ENCODE measurements at places on chromosomes 16 and 17. TPM values are rescaled to one million over a fixed set of nuclear protein-coding genes. Genes with fewer than 3 reads are reported as not detected.

DNA sequence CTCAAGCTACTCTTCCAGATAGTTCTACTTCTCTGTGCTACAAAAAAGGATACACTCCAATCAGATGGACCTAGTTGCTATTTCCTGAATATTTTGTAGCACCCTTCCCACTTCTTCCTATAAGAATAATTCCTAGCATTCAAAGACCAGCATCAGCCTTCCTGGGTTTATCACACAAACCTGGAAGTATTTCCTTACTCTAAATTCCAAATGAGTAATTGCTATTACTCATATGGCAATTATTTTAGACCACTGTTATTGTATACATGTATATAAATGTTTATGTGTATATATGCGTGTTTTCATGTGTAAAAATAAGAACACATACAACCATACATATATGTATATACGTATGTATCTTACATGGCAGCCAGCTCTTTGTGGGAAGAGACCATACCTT, 130.6 kb downstream of the MYO1D start:
- DNase-seq = no peak

GRCh38 chr16:66832661-66833305, 2.0 kb upstream of the NAE1 start:
- no peak for DNase-seq

- no peak for DNase-seq
Observed at GRCh38 chr17:35900708-35901480, 20.7 kb upstream of the CCL5 start.

DNA sequence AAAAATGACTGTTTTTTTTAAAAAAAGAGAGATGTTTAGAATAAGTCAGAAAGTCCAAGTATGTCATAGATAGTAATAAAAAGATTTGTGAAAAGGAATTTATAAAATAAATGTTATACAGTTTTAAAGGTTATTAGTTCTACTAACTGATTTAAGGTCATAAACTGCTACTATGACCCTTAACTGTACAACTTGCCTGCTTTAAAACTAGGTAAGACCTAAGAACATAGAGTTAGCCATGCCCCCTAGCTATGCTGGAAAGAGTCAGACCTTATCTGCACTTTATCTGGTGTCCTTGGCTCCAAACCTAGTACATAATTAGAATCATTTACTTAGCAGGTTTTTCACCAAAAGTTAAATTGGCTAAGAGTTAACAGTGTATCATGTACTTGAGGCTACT, 23.5 kb upstream of the SLC6A2 start:
- no peak for DNase-seq

- DNase-seq = no peak
Observed at GRCh38 chr17:73769479-73769878, 125.2 kb upstream of the SDK2 start.

DNA sequence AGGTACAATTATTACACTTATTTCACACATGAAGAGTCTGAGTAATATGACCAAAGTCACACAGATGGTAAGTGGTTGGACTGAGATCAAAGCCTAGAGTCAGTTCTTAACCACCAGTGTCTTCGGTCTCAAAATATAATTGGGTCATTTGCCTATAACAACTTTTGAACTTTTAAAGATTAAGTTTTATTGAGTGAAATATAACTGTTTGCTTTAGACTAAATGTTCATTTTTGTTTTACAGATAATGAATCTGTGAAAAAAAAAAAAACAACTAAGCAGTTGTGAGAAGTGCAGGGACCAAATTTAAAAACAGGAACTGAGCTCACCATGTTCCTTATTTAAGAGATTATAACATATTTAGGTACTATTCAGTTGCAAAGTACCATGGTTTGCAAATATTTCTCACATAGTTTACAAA, 150.1 kb downstream of the ITFG1 start:
- DNase-seq = no peak

The ELMO3 gene
- total RNA-seq = 0.61 TPM

The CDH11 gene
- not detected for total RNA-seq

The NPTX1 gene
- 0.12 TPM for total RNA-seq
